ENCODE measurements at places on chromosomes 1 and 21. TPM values are rescaled to one million over a fixed set of nuclear protein-coding genes. Genes with fewer than 3 reads are reported as not detected.

Gene LRRN2
- not detected for total RNA-seq

Gene KCNC4
- total RNA-seq: 2.0 TPM

Gene ARMH1
- not detected for total RNA-seq

Gene WLS
- total RNA-seq: 77.6 TPM

Gene CDCA8
- total RNA-seq: 48.3 TPM

Gene MIXL1
- total RNA-seq: not detected

Gene TMPRSS15
- total RNA-seq: 3.6 TPM

Gene KCNJ15
- 18.9 TPM for total RNA-seq

Gene SHCBP1L
- not detected for total RNA-seq

Gene GJA8
- total RNA-seq: 0.12 TPM

Gene CHAF1B
- 10.3 TPM for total RNA-seq

Gene ALX3
- not detected for total RNA-seq

Gene RYR2
- total RNA-seq: under 0.01 TPM

Gene OR2M3
- not detected for total RNA-seq

Gene ZFYVE9
- total RNA-seq: 13.8 TPM

Gene C1orf226
- total RNA-seq: not detected

Gene MAP10
- total RNA-seq: 7.3 TPM

Gene CTNNBIP1
- 30.6 TPM for total RNA-seq

Gene CELA2B
- total RNA-seq: not detected

Gene CD1B
- total RNA-seq: not detected

Gene LRRC47
- 25.3 TPM for total RNA-seq

Gene CFAP107
- total RNA-seq: not detected

Gene ANKRD34A
- 1.3 TPM for total RNA-seq

Gene C1QTNF12
- not detected for total RNA-seq

Gene FAM167B
- total RNA-seq: not detected

Gene KCNQ4
- total RNA-seq: not detected

Gene SLC2A5
- total RNA-seq: 6.9 TPM

Gene PHLDA3
- 6.4 TPM for total RNA-seq

Gene TIAM1
- 3.6 TPM for total RNA-seq

Gene NENF
- total RNA-seq: 54.1 TPM

Gene SRGAP2
- total RNA-seq: 38.9 TPM

Gene SLC25A34
- total RNA-seq: 0.12 TPM

Gene CD160
- total RNA-seq: not detected

Gene DCAF6
- total RNA-seq: 42.7 TPM

Gene LCE4A
- not detected for total RNA-seq

Gene ETNK2
- total RNA-seq: 10.4 TPM

Gene FASLG
- not detected for total RNA-seq

Gene ORC1
- 18.4 TPM for total RNA-seq

Gene LYSMD1
- 7.4 TPM for total RNA-seq

Gene FLG2
- total RNA-seq: not detected

Gene CFAP74
- 0.10 TPM for total RNA-seq

Gene OR6P1
- total RNA-seq: not detected

Gene TINAGL1
- total RNA-seq: 7.0 TPM

Gene OR2T2
- total RNA-seq: not detected

Gene TCHHL1
- total RNA-seq: not detected

Gene KRTAP19-1
- not detected for total RNA-seq

Gene NRAS
- total RNA-seq: 123 TPM

Gene SYPL2
- 1.6 TPM for total RNA-seq

Gene UBIAD1
- total RNA-seq: 7.1 TPM

Gene FMO1
- total RNA-seq: 0.12 TPM

Gene HCN3
- 0.36 TPM for total RNA-seq
